ENCODE measurements at places on chromosomes 13 and 19.

GRCh38 chr13:66927562-66927961 is 302.6 kb downstream of the PCDH9 start:
- no peak for DNase-seq

GRCh38 chr13:80109303-80109702 is 231.6 kb downstream of the SPRY2 start:
- no peak for DNase-seq

DNA sequence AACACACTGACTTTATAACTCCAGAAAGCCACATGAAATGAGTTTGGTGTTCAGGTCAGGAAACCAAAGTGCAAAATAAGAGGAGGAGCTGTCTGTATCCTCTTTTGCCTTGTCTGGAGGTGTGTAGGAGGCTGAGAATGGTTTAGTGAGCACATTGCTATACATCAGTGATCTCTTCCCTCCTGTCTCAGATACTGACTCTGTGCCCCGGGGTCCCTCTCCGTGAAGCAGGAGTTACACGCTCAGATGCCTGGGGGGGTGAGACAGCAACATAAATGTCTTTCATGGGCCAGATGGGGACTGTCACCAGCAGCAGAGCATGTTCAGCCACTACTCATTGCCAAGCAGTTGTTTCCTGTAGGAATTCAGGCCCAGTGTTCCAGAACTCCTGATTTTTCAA is 285.4 kb downstream of the ATP8A2 start:
- no peak for DNase-seq

DNA sequence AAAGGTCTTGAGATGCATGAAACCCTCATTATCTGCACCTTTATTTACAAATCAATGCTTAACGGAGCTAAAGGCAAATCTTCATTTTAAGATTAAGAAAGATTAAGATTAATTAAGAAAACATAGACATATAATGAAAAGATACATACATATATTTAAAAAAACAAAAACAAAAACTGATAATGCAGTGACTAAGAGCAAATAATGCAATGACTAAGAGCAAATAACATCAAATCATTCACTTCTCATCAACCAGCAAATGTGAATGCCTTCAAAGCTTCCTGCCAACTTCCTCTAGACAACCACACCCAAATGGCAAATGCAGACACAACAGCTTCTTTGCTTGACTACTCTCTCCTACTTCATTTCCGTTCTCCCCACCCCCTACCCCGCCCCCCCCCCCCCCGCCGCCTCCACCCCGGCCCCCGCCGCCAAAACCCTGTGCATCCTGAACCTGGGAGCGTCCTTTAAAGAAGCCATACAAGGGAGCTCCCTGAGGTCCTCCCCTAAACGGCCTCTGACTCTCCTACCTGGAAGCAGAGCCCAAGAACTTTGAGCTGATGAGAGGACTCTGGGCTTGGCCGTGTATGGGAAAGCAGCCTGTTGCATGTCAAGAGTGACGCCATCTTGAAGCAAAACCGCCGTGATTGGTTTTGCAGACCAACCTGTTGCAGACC is 24.5 kb downstream of the TEX101 start:
- no peak for DNase-seq

GRCh38 chr13:27587095-27587746 is 33.1 kb downstream of the LNX2 start:
- no peak for DNase-seq

- DNase-seq = no peak
Observed at GRCh38 chr13:50365408-50366391, 350.5 kb downstream of the KCNRG start.

DNA sequence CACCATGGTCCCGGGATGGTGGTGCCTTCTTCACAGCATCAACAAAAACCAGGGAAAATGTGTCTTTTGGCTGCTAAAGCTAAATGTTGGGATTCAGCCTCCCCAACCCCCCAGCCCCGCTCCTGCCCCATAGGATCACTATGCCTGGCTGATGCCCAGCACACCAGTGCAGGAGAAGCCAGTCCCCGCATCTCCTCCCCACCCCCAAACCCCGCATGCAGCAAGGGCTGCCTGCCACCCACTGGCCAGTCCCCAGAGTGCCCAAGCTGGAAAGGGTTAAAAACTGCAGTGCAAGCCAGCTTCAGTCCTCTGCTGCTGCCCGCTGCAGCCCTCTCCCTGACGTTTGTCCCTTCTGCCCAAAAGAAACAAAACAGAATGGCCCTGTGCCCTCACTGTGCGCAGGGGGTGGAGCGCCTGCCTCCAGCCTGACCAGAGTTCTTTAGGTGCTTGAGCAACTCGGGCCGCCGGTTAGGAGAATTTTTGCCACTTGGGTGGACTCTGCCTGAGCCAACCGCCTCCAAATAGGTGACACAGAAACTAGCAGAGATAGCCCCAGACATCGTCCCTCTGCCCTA is 3.7 kb downstream of the CALM3 start:
- DNase-seq = peak; percentile 82

DNA sequence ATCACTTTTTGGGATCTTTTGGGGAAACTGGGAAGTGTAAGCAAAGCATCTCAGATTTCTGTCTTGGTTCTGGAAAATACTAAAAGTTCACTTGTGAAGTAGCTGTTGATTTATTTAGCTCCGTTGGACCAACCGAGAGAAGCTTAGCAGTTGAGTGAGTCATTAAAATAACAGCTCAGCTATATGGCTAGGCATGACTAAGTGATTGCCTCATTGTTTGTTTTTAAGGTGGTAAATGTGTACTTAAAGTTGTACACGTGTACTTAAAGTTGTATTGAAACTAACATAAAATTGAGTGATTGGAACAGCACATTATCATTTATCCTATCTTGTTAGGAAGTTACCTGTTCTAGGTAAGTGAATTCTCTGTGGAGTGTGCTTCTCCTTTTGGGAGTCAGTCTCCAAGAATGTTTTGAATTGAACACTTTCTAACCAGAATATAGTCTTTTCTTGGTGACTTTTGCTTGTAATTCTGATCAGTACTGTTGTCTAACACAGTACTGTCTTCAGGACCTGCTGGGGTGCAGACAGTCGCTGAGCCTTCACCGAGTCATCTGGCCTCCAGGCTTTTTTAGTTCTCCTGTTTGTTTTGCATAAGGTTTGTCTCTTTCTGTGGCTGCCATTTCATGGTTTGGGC is 2.9 kb upstream of the DCUN1D2 start:
- no peak for DNase-seq

- DNase-seq = peak; percentile 94
Observed at GRCh38 chr13:113562085-113562749, 22.3 kb upstream of the TFDP1 start.

DNA sequence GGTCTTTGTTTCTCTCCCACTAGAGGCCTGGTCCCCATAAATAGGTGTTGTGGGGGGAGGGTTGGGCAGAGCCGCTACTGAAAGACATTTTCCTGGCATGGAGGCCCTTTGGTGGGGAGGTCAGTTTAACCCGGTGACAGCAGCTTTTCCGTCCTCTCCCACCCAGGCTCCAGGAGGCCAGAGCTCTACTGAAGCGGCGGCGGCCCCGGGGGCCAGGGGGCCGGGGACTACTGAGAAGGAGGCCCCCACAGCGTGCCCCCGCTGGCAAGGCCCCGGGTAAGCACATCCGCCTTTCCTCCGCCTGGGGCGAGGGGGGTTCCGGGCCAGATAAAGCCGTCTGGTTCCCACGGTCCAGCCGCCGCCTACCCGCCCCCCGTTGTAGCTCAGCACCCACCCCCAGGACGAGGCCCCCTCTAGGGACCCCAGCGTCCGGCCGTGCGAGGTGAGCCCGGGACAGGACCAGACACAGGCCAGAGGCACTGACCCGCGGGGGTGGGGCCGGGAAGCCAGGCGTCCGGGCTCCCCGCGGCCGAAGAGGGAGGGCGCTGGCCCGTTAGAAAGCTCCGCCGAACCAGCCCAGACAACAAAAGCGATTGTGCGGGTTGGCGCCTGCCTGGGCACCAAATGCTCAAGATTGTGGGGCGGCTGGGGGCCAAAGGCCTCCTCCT is 1.1 kb upstream of the LTBP4 start:
- peak; percentile 77 for DNase-seq

DNA sequence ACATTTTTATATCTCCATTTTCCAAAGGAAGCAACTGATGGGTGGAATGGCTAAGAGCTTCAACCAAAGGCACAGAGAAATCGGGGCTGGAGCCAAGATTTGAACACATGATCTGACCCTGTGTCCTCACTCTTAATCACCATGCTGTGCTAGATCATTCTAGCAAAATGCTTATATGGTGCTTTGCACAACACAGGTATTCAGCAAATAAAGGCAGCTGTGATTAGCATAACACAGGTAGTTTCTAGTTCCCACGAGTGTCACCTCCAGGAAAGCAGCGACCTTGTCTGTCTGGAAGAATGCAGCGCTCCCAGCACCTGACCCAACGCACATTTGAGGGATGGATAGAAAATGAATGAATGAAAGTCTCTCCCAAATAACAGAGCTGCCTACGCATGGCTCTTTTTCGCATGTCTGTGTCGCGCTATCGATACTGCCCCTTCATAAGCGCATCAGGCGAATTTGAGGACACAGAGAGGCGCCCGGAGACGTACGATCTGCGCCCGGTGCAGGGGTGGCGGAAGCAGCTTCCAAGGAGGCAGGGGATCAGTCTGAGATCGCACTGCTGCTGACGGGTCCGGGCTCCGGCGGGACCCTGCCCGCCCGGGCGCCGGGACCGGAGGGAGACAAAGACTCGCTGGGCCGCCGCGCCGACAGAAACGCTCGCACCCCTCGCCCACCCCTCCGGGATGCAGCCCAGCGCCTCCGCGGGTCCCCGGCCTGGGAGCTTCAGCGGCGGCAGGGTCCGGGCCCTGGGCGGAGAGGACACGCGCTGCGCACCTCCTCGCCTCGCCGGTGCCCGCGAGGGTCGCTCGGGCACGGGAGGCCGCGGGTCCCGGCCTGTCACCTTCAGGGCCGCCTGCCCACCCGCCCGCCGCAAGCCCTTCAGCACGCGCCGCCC is 609 bp downstream of the EPS15L1 start:
- DNase-seq = peak; percentile 75

DNA sequence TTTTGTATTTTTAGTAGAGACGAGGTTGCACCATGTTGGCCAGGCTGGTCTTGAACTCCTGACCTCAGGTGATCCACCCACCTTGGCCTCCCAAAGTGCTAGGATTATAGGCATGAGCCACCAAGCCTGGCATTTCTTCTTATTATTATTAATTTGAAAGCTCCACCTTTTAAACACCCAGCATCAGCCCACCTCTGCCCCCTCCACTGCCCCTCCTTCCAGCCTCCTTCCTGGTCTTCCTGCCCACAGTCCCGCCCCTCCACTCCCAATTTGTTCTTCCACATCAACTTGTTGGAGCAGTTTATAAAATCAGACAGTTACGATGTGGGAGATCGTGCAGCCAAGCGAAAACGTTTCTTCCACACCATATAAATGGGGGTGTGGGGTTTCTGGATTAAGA is 7.8 kb upstream of the CLIP3 start:
- DNase-seq = no peak

- peak; percentile 67 for DNase-seq
Observed at GRCh38 chr13:46571189-46571908, 18.4 kb downstream of the LRCH1 start.

DNA sequence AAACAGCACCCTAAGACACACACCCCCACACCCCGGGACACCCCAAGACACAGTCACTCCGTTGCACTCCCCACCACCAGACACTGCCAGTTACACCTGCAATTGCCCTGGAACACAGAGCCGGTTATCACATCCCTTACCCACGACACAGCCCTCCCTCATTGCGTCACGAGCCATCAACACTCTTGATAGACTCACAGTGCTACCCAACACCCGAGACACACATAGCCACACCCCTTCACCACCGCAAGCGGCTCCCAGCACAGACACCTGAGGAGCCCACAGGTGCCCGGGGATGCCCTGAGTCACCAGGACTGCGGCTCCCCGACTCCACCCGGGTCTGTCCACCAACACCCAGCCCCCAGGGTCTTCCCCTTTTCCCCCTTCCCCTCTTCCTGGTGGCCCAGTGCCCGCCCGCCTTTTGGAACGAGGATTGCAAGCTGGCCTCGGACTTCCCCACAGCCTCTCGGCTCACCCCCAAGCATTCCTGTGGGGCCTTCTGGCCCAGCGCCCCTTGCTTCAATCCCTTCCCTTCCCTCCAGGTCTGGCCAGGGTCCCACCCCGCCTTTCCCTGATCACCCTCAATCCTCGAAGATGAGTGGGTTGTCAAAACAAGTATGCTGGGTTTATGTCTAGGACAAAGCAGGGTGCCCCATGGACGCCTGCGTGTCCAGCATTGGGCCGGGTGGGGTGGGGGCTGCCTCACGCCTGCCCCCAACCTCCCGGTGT is 1.7 kb upstream of the PTGER1 start:
- DNase-seq = no peak

DNA sequence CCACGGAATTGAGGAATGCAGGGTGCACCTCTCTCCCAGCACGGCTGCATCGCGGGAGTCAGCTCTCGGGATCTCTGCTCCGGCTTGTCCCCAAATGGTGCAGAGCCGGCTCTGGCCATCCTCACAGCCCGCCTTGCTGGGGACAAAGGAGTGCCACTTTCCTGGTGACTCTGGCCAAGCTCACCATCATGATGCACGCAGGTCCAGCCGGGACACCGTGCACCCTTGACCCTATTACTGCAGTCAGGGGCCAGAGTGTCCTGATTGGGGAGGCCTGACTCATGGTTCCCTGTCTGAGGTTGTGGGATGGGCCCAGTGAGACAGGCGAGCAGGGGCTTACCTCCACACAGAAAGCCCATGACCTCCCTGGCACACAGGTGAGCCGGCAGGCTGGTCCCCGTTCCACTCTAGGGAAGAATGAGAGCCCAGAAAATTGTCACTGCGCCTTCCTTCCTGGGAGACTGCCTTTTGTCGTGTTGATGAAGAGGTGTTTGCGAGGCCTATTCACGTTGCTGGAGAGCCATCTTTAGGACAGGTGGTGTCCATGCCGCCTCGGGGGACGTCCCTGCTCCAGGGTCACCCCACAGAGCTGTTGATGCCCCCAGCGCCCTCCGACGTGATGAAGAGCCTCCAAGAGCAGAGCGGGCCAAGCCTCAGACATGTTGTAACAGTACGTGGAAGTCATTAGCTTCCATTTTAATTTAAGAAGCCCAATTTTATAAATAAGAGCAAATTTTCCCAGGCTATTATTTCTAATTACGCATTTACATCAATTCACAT is 18.5 kb upstream of the VSTM2B start:
- DNase-seq = peak; percentile 63

DNA sequence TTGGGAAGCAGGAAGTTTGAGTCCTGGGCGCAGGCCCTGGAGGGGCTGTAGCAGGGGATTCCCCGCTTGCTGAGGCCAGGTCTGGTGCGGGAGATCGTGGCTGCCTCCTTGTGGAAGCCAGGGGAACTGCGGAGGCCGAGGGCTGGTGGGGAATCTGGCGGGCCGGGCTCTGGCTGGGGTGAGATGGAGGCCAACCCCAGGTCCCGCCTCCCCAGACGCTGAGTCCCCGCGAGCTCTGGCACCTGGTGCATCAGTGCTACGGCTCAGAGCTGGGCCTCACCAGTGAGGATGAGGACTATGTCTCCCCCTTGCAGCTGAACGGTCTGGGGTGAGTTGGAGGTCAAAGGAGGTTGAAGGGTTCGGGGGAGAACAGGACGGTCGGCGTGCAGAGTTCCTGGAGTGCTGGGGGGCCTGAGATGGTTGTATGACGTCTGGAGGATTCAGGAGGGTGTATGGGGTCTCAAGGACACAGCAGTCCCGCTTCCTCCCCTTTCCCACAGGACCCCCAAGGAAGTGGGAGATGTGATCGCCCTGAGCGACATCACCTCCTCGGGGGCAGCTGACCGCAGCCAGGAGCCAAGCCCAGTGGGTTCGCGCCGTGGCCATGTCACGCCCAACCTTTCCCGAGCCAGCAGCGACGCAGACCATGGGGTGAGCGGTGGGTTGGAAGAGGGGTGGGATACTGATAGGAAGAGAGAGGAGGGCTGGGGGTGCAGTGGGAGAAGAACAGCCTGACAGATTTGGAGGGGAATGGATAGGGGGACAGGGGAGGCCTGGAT is 13.1 kb downstream of the GRAMD1A start:
- DNase-seq = peak; percentile 94

Measured in posterior cingulate gyrus (tissue), 11 donors.